ENCODE measurements at places on chromosomes 1 and 21.
A peak's percentile ranks its signal among the peaks of the same experiment; 100 is the strongest.

DNA sequence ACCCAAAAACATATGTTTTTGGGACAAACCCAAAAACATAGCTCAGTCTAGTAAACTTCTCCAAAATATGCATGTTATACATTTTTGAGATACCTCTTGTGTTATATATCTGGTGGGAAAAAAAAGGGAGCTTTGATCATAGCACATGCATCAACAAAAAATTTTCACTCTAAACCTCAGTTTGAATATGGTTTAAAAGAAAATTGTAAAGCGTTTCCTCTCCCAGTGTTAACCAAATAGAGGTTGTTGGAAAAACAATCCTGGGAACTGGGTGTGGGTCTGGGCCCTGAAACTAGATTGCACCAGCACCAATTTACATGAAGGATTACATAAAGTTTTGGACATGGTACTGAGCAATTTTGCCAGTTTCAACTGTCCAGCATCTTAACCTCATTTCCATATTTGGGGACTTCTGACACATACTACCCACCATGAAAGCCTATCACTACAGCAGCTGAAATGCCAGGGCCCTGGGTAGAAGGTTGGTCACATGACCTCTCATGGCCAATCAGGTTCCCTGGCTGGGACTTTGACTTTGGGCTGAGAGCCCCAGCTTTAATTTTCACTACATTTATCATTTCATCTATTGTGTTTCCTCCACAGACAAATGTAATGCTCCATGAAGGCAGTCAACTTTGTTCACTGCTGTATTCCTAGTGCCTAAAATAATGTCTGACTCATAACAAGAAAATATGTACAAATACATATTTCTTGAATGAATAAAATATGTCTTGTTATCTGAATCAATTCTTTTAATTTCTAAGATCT lies 150.7 kb downstream of the SETD4 start:
- peak; percentile 74 for DNase-seq

DNA sequence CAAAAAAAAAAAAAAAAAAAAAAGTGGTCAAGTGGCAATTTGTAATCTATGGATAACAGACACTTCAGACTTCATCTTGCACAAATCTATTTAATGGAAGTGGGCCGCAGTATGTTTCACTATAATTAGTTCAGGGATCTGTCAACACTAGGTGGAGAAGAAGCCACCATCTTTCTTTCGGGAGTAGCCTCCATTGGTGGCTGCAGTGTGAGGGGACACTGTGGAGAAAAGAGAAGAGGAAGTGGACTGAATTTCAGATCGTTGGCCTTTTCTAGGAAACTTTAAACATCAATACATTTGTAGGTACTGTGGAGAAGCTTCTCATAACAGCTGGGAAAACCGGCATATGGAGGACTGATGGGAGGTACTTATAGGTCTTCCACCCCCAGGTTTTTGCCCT lies 8.0 kb upstream of the ELAPOR1 start:
- DNase-seq, result no peak

DNA sequence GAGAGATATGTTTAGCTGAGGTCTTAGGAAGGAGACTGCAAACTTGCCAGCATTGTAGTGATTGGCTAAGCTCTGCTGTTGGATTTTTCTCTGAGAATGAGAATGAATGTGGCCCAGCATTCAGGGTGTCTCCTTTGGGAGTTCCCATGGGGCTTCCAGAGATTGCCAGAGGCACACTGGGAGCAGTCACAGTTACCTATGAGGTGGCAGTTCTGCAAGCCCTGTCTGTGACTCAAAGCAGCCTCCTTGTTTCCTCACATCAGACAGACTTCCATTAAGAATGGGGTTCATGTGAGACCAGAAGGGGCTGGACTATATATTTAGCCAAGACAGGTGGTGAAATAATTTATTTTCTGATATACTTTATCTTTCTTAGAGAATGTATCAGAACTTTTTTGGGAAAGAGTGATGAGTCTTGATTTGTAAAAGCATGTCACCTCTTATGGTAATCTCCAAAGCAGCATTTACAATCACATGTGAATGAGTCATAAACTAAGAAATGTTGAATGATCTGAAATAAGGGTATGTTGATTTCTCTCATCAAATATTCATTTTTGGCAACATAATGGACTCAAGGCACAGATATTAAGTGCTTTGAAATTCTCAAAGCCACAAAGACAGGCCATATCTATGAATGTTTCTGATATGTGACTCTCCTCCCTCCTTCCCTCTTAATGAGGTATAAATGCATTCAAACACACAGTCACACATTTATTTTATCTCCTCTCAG lies 9.5 kb upstream of the SLC19A2 start:
- DNase-seq, result no peak

DNA sequence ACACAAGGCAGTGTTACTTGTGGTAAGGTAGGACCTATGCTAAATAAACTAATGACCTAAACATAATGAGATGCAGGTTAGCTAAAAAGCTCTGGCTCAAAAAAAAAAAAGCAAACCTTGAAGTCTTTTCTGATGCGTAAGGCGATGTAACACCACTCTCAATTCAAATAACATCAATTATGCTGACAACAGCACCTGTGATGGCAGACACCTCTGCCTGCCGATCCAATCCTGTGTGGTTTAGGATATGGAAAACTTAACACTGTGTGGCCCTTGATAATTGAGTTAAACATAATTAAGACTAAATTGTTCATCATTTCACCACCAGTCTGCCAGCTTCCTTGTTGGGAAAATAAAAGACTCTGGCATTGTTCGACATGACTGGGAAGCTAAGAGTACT lies 9.1 kb downstream of the RPAP2 start:
- DNase-seq, result no peak

DNA sequence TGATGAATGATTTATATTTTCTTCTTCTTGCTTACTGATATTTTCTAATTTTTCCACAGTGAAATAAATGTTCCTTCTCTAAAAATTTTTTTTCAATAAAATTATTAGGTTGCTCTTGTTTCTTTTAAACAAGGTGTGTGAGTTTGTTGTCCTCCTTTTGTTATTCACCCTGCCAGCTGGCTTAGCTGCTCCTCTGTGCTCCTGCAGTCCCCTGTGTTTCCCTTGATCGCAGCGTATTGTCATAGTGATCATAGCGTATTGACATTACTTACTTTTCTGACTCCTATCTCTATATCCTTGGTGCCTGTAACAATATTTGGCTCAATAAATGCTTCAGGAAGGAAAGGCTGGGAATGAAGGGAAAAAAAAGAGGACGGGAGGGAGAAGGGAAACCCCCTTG lies 24.9 kb upstream of the PODN start:
- no peak for DNase-seq

DNA sequence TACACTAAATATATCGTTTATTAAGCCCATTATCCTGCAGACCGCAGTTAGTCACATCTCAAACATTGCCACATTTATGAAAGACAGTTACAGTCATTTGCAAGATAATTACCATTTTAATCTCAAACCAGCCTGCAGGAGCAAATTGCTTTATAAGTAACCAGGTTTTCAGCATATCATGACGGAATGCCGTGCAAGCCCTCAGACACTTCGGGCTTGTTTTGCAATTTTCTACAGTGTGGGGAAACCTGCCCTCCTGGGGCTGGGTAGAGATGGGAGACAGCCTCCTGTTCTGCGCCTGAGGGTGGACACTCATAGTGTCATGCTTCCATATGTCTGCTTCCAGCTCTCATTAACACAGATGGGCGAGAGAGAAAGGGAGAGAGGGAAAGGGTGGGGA lies 563.9 kb downstream of the NPHP4 start:
- no peak for DNase-seq

DNA sequence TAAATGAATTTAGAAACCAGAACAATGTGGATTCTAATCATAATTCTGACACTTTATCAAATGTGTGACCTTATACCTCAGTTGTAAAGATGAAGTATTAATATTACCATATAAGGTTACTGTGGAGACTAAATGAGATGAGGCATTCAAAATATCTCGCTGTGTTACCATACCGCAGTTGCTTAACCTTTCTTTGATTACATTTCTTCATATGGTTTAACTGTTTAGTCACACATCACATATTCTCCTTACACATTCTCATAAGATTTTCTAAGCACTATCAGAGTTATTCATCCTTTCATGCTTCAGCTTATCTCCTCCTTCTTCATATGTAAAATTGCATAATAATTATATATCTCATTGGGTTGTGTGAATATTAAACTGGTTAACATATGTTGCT lies 88.9 kb downstream of the LRRC53 start:
- DNase-seq, result peak; percentile 20

GRCh38 chr1:86938450-86938849 lies 24.0 kb downstream of the HS2ST1 start:
- DNase-seq, result no peak

DNA sequence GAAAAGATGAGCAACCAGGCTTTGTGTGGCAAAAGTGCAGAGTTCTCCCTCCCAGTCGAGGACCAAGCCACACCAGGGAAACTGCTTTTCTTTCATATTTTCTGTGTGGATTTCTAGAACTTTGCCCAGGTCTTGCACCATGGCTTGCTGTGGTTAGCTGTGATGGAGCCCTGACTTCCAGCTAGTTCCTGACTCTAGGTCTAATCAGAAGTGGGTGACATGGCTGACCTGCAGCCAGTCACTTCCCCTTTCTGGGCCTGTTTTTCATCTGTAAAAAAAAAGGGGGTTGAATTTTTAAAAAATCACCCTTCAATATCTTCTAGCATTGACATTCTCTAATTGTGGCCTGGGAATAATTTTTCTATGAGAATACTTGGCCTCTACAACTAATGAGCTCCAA lies 491.2 kb upstream of the USP24 start:
- DNase-seq, result no peak

- DNase-seq, result no peak
These were observed 45.1 kb downstream of the ABL2 start for GRCh38 chr1:179184403-179184802.

GRCh38 chr1:51784997-51785421 lies 93.5 kb downstream of the NRDC start:
- DNase-seq, result no peak
